ENCODE measurements at places on chromosomes 6 and 20.

DNA sequence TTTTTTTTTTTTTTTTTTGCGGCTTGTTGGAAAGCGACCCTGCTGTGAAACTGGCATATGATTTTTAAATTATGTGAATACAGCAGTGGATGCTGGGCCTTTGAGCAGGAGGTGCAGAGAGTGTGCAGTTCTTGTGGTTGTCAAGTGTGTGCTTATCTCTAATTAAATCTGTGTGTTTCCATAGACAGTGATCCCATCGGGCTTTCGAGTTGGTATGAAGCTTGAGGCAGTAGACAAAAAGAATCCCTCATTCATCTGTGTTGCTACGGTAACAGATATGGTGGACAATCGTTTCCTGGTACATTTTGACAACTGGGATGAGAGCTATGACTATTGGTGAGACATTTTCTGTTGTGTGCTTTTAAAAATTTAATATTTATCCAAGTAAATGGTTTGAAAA is 52.4 kb downstream of the L3MBTL3 start:
- DNase-seq, result peak; percentile 15

DNA sequence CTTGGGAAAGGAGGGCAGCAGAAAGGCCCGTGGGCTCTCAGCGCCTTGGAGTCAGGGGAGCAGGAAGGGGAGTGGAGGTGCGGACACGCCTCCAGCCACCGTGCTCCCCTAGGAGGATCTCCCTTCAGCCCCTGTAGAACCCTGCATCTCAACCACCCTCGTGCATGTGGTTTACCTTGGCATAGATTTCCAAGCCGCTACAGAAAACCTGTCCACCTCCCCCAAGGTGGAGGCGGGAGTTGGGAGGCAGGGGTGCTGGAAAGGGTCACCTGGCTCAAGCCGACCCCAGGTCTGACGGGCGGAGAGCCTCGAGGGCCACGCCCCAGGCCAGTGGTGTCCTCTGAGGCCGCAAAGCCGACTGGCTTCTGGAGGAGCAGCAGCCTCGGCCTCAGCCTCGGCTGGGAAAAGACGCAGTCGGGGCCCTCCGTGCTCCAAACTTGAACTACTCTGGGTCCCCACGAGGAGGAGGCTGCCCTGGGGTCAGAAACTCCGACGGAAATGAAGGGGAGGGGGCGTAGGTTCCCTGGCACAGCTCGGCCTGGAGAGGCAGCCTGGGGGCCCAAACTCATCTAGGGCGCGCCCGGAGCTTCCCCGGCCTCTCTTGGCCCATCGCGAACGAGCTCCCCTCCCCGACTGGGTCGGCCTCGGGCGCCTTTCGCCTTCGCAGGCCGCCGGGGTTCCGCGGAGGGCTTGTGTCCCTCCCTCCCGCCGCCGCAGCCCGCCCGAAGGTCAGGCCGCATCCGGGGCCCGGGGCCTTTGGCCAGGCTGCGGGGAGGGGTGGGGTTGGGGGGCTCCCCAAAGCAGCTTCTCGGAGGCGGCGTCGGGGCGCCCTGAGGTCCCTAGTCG is 6.3 kb upstream of the FOXF2 start:
- no peak for DNase-seq

DNA sequence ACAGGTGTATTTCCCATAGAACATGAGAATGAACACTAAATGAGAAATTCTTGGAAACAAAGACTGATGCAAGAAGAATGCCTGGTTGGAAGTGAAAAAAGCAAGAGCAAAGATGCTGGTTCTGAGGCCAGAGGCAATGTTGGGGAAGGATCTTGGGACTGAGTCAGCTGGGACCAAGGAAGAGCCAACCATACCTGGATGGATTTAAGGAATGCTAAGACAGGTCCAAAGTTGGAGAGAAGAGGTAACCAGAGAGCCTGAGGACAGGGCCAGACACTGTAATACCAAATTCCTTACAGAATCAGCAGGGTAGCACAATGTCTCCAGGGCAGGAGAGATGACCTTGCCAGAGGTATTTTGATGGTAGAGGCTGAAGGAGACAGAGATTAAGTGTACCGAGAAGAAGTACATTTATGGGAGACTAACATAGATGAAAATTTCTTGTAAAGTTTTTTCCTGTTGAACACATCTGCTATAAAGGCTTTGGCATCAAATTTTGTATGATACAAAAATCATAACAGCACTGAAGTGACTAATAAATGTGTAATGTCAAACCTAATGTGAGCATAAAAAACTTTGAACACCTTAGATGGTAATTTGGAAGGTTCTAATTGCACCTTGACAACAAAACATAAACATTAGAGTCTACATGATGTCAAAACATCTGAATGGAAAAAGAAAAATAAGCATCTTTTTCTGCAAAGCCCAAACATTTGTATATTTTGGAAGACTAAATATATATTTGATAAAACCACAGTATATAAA is 221.7 kb upstream of the MARCKS start:
- no peak for DNase-seq

DNA sequence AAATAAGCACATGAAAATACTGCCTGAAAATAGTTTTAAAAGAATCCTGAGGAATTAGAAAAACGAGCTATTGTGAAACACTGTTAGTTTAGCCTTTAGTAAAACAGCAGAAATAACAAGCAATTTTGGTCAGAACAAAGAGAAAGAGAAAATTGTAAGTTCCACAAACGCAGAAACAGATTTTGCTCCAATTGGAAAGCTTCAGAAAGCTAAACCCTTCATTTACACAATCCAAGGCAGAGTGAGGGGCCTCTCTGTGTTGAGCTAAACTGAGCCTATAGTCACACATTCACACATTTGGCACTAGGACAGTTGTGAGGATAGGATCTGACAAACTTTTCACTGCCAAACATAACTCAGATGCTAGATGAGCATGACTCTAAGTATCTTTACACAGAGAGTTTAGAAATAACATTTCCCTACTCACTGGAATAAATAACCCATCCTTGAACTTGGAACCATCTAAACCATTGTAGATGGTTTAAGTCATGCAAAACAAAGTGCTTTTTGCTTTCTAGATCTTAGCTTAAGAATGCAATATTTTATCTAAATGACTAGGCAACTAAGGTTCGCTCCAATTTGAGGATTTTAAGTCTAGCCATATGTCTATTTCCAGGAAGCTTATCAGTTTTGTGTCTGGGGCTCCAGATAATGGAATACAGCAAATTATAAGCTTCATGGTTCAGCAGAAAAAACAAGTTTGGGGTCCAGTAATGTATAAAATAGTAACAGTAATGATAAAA is 122.6 kb downstream of the SGK1 start:
- DNase-seq, result no peak

GRCh38 chr20:1328680-1329330 is at the start of gene SDCBP2:
Gene SDCBP2, minus strand, starts transcription at chr20:1329139. Its CDS starts 8,723 bp downstream, at chr20:1320416.
- DNase-seq, result no peak

GRCh38 chr6:39269961-39270360 is 40.7 kb upstream of the KCNK5 start:
- DNase-seq, result no peak

GRCh38 chr6:153503810-153504209 is 372.7 kb upstream of the RGS17 start:
- DNase-seq, result no peak

- no peak for DNase-seq
Observed at GRCh38 chr6:3776881-3777507, 25.5 kb upstream of the PXDC1 start.

GRCh38 chr20:51563486-51564332 is 21.2 kb upstream of the NFATC2 start:
- DNase-seq, result peak; percentile 86

DNA sequence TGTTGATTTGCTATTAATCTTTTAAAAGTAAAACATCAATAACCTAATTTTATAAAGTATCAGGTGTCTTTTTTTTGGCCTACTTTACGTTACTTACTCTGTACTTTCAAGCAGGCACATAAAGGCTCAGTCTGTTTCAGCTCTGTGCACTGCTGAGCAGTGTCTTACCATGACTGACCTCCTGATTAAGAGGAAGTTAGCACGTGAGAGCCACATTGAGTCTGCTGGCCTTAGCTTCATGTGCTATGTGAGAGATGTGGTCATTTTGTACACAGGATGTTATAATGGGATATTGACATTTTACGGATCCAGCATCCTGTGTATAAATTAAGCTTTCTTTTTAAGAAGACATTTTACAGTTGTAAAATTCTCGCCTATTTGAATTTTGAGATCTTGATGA is 31.9 kb downstream of the ARID1B start:
- DNase-seq, result peak; percentile 8

DNA sequence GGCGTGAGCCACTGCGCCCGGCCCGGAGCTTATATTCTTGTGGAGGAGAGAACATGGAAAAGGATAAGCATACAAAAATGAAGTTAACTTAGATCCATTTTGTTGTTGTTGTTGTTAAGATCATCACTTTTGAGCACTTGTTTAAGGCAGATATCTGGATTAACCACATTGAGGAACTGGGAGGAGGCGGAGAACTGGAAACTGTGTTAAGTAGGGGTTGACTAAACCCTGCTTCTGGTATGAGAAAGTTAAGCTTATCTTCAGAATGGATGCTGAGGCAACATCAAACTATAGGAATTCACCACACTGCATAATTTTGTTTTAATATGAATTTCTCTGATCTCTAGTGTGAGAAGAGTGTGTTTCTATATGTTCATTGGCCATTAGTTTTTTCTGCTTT is 57.6 kb downstream of the GCNT2 start:
- DNase-seq, result no peak

DNA sequence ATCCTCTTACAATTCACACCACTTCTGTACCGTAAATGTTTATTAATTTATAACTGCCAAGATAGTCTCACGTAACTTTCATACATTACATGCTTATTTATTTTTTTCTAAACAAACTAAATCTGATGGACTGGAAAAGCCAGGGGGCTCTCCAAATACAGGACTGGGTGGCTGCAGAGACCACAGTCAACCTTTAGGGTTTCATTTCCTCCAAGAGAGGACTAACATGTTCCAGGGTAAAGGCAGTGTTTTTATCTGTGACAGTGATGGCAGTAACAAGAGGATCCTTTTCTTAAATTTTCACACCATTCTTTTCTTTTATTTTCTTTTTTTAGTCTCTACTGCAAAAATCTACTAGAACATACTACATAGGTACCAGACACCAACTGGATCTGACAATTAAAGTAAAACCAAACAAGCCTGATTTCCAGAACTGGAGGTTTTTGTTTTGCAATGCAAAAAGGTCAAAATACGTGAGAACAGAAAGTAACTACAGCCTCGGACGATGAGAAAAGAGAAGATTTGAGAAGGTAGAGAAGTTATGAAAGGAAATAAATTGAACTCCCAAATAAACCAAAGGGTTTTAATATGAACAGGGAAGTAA is 1.2 kb downstream of the LMBRD1 start:
- DNase-seq, result no peak

- no peak for DNase-seq
Observed at GRCh38 chr6:54957698-54958097, 111.1 kb downstream of the FAM83B start.

GRCh38 chr20:50297498-50298376 is 107.1 kb downstream of the CEBPB start:
- no peak for DNase-seq

- no peak for DNase-seq
Observed at GRCh38 chr6:144535630-144536029, 250.5 kb downstream of the UTRN start.

GRCh38 chr6:162119341-162119740 is 608.2 kb downstream of the PRKN start:
- DNase-seq, result peak; percentile 61

DNA sequence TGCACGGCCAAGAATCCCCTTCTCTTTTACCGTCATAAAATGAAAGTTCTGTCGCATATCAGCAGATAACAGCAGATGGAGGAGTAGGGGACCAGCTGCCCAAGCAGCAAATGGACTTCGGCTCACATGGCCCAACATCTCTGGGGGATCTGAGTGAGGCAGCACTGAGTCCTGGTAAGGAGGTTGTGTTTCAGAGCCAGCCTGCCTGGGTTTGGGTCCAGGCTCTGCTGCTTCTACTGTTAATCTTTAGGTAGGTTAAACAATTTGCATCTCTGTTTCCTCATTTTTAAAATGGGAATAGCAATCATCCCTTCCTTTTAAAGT is 193.6 kb downstream of the DOK5 start:
- no peak for DNase-seq

- no peak for DNase-seq
Observed at GRCh38 chr20:41081276-41081814, 52.7 kb downstream of the TOP1 start.

DNA sequence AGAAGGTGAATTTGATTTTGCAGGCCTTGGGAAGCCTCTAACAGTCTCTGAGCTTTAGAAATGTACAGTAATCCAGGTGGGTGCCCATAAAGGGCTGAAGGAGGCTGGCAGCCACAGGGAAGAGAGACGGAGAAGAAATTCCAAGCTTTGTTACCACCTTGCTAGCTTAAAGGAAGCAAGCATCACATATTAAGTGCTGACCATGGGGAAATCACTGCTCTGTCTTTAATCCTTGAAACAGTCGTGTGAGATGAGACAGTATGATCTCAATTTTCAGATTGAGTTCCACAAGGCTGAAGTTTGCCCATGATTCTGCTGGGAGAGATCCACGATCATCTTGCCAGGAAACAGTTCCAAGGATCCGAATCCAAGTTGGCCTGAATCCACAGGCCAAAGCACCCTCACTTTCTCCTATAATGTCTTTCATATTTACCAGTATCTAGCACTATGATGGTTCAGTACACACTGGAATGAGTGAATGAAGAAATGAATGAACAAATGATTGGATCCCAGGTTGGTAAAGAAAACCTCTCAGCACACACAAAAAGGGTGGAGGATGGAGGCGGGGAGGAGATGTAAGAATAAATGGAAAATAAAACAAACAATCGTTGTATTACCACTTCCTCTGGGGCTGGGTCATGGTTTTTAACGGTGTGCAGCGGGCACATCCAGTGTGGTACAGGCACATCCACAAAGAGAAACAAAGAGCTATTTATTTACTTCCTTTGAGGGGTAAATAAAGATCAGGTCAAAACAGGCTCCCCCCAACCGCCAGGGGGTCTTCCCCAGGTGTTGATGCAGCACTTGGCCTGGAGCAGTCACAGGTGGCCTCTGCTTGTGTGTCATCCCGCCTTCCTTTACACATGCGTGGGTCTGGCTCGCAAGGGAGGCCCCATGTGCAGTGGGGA is 28.2 kb upstream of the TAF8 start:
- no peak for DNase-seq

DNA sequence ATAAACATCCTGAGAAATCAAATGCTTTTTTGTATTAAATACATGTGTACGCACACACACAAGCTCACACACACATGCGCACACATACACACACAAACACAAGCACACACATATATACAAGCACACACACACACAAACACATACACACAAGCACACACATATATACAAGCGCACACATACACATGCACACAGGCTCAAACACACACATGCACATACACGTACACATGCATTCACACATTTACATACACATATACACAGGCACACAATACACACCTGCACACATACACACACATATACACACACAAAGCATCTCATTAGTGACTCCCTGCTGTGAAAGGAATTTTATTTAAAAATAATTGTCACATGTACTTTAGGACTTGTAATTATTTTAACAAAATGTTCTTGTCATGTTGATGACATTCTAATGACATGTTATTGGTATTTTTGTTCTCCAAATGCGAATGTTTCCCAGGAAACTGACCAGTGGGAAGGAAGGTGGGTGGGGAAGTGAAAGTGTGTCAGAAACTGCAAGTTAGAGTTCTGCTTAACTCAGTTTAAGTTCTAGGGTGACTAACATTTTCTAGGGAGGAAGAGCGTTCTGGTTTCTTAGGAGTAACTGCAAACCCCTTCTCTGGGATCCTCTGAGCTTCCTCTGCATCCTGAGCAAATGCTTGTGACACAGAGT is 113.9 kb upstream of the ZNF217 start:
- DNase-seq, result peak; percentile 55

GRCh38 chr20:17648791-17649730 is 33.0 kb downstream of the RRBP1 start:
- DNase-seq, result no peak

GRCh38 chr6:31300797-31301196 is 28.9 kb upstream of the HLA-C start:
- no peak for DNase-seq
